Inflammatory macrophage treated with lipopolysaccharide for 1 hour (primary cell): ENCODE measurements at places on chromosomes 2 and 18.

GRCh38 chr2:150211164-150211631, 276.3 kb downstream of the RND3 start:
- no peak for DNase-seq

DNA sequence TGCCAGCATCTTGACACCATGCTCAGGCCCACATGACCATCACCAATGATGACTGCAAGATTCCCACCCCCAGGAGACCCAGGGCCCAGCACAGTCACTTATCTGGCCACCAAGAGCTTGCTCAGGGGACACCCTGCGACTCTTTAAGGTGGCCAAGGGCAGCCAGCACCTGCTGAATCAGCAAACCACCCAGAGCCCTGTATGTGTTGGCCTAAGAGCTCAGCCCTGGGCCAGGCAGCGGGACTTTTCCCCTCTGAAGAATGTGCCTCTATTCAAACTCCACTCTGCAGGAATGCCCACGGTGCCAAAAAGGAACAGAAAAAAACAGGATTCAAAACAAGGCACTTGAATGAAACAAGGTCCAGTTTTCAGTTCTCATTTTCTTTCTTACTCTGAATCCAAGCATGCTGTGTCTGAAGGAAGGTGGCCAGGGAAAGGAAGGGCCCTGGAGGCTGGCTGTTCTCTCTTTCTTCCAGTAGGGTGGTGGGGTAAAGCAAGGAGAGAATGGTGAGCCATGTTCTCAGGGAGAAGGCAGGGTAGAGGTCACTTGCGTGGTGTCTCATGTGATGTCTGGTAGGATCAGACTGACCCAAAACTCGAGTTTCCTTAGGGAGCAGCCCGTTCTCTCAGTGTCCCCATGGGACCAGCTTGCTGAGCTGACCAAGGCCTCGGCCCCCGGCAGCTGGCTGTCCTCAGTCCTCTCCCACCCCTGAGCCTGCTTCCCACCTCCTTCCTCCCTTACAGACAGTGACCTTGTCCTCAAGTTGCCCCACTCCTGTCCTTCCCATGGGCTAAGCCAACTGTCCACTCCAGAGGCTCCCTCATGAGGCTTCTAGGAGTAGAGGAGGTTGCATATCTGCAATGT, 150.0 kb downstream of the RNF152 start:
- no peak for DNase-seq

- no peak for DNase-seq
Measured at GRCh38 chr2:54677476-54678265, 45.8 kb upstream of the EML6 start.

GRCh38 chr2:380221-380620, 92.3 kb upstream of the ALKAL2 start:
- no peak for DNase-seq

GRCh38 chr2:157093666-157094065, 163.8 kb upstream of the GALNT5 start:
- DNase-seq = no peak

- DNase-seq = no peak
Measured at GRCh38 chr18:35106845-35107148, 65.6 kb downstream of the MAPRE2 start.

GRCh38 chr2:121555008-121555407, 24.3 kb downstream of the RNU4ATAC start:
- no peak for DNase-seq

GRCh38 chr2:108910011-108910431, 79.0 kb downstream of the EDAR start:
- DNase-seq = no peak

GRCh38 chr18:57542812-57543427, 43.6 kb downstream of the FECH start:
- DNase-seq = no peak

DNA sequence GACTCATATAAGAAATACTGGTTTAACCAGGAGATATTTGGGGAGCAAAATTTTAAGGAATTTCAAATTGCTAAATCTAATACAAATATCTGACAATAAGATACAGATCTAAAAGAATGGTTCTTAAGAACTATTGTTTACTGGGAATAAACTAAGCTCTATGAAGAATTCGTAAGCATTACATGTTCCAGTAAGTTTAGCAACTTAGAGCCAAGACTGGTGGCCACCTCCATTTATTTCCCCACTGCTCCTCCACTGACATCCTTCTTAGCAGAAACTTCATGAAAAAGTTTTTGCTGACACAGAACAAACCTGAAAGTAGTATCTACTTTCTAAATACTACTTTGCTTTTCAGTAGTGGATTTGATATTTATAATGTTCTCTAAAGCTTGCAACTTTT, 83.0 kb downstream of the ACSL3 start:
- DNase-seq = no peak
